ENCODE measurements at places on chromosomes 6 and 20. TPM values are rescaled to one million over a fixed set of nuclear protein-coding genes. Genes with fewer than 3 reads are reported as not detected.

Gene TFAP2D
- total RNA-seq: not detected

Gene CTCFL
- 0.04 TPM for total RNA-seq

Gene LY6G6D
- not detected for total RNA-seq

Gene PLCB4
- 25.2 TPM for total RNA-seq
